ENCODE measurements at places on chromosomes 13 and 19. TPM values are rescaled to one million over a fixed set of nuclear protein-coding genes. Genes with fewer than 3 reads are reported as not detected.

Gene GPC5
- total RNA-seq: not detected

Gene SMAD9
- 25.9 TPM for total RNA-seq

Gene TLE2
- total RNA-seq: 19.2 TPM

Gene CDX2
- not detected for total RNA-seq

Gene HNRNPUL1
- total RNA-seq: 162 TPM

Gene IGSF23
- not detected for total RNA-seq

Gene LTBP4
- 23.7 TPM for total RNA-seq

Gene VSTM1
- not detected for total RNA-seq

DNA sequence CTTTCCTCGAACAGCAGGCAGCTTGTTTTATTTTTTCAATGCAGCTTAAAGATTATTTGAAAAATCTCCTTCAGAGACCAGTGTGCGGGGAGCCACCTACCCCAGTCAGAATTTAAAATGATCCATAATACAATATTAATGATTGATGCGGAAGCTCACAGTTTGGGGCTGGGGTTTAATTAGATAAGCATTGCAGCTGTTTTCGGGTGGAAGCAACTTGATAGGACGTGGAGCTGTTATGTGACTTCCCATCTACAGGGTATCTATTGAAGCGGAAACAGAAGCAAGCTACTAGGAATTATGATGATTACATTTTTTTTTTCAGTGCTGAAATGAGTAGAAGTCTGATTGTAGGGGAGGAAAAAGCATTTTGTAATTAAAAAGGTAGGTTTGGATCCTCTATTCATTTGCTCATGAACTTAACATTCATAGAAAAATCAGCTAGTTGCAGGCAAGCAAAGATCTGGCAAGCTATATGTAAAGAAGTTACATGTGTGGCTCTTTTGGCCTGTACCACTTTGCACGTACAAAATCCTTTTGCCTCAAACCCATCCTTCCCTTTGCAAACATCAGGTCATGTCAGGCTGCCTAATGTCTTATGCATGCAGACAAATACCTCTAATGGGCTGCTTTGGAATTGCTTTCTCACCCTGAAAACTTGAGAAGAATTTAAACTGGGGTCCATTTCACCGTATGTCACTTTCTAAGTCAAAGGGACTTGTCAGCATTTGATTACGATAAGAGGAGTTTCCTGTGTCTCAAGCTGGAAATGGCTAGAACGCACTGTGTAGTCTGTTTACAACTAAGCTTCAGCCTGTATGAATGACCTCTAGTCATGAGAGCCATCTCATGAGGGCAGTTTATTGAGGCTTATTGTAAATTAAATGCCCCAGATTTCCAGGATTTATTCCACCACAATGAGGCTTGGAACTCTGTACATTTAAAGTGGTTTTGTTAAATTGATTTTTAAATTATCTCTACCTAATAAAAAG lies 267.1 kb upstream of the TMTC4 start:
- DNase-seq: no peak

DNA sequence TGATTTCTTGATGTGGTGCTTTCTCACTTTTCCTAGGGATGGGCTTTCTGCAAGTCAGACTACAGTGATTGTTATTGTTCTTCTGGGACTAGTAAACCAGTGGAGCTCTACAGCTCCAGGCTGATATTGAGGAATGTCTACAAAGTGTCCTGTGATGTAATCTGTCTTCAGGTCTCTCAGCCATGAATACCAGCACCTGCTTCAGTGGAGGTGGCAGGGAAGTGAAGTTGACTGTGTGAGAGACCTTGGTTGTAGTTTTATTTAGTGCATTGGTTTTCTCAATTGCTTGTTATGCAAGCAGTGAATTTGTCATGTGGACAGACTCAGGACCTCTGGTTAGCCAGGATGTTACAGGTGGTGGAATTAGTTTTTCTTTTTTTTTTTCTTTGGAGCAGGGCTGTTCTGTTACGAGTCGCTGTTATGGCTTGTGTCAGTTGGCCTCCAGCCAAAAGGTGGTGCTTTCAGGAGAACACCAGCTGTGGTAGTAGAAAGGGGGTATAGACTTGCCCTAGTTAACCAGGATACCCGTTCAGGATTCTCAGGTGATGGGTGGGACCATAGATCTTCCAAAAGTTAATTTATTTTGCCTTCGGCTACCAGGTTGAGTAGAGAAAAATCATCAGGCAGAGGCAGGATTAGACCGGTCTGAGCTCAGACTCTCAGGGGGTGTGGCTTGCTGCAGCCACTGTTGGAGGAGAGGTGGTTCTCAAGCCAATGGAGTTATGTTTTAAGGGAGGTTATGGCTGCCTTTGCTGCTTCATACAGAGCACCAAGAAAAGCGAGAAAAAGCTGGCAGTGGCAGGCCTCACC lies 11.9 kb upstream of the ZNF675 start:
- no peak for DNase-seq

- DNase-seq: no peak
Observed at GRCh38 chr13:46490129-46490528, 62.8 kb upstream of the LRCH1 start.

DNA sequence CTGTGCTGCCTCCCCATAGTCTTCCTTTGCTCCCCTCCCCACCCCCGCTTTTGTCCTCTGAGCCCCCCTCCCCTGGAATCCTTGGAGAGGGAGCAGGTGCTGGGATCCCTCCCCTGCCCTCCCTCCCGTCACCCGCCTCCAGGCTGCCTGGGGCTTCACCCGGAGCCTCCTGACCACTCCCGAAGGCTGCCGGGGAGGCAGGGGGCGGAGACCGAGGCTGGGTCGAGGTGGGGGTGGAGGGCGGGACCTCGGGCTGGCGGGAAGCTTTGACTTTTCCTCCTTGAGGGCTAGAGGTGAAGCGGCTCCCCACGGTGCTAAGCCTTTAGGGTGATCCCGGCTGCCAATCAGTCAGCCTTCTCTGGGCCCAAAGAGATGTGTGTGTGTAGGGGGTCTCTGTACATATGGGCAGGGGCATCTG lies 1.5 kb downstream of the KMT5C start:
- DNase-seq: no peak

- no peak for DNase-seq
Observed at GRCh38 chr13:79112016-79112415, 294.0 kb downstream of the RBM26 start.

DNA sequence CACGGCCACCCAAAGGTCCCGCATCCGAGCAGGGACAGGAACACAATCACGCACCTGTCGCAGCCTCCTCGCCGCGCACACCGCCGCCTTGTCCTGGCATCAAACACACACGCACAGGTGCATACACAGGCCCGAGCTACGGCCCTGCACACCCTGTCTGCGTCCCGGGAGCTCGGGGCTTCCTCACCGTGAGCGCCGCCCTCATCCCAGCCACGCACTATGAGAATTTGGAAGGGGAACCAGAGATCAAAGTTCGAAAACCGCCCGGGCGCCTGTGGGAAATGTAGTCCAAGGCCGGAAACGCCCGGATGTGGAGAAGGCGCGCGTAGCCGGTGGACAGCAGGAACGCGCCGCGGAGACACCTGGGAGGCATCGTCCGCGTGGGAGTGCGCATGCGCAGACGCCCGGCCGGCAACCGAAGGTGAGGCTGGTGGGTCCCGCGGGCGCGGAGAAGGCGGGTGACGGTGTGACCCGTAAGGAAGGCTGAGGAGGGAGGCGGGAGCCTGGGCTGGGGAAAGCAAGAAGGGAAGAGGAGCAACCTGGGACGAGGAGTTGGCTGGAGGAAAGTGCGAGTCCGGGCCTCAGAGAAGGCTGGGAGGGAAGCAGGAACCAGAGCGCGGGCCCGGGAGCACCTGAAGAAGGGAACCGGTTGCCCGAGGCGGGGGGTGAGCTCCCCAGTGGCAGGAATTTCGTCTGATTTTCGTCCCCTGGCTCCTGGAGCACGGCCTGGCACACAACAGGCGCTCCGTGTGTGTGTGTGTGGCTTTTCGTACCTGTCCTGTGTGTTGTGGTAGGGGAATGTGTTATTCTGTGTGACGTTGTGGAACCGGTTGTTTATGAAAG lies at the start of gene ZNF567:
Gene ZNF567, plus strand, starts transcription at position 399 of the 843 bp plus-strand sequence. CDS start 7,256 bp downstream, outside the sequence.
- DNase-seq: peak; percentile 81

DNA sequence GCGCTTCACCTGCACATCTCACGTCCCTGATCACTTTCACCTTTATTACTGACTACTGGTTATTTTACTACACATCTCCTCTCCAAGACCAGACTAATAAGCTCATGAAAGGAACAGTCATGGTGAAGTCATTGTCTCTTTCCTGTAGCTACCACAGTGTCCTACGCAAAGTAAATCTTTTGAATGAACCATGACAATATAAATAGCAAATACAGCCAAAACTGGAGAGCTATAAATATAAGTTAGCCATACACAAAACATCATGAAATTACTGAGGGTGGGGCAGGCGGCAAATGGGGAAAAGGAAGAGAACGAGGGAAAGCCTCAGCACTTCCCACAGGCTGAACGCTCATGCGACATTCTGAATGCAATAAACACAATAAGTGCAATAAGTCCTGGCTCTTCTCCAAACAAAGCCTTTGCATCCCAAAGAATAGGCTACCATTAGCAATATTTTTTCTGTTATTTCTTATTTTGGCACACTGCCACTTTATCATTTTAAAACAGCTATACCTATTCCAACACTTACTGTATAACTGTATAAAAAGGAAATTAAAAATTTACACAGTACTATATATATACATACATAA lies 62.5 kb downstream of the TUBGCP3 start:
- no peak for DNase-seq

DNA sequence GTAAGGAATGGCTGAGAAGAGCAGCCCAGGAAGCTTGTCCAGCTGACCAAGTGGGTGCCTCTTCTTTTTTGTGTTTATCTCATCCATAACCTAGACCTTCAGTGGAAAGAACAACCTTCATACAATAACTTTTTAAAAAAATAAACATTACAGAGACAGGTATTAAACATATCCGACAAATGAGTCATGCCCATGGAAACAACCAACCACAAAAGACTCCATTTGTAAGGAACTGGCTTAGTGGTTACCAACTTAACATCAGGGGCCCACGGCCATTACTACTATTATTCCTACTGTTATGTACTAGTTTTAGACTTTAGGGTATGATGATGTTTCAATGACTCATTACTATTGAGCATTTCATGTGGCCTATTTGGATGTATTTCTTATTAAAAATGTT lies 191.7 kb upstream of the SERP2 start:
- DNase-seq: no peak

- no peak for DNase-seq
Observed at GRCh38 chr19:55857149-55857548, 20.8 kb downstream of the NLRP4 start.

DNA sequence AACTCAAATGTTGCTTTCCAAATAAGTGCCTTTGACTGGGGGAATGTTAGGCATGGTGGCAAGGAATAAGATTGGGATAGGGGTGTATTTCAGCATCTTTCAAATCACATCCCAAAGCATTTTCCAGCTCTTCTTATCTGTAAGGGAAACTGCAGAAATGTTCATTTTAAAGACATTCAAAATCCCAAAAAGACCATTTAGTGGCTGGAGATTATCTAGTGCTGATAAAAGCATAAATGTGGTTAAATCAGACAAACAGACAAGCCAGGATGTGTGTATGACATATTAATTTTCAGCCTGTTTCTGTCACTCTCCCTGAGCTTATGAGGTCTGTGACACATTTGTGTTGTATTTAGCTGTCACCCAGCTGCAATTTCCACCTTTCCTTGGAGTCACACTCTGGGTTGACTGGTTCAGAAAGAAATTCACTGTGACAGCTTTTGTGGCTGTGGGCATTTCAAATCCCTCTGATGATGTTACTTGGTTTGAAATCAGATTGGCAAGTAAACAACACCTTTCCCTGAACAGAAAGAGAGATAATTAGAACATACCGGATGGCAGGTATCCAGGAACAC lies 69.7 kb upstream of the SIAH3 start:
- DNase-seq: no peak

DNA sequence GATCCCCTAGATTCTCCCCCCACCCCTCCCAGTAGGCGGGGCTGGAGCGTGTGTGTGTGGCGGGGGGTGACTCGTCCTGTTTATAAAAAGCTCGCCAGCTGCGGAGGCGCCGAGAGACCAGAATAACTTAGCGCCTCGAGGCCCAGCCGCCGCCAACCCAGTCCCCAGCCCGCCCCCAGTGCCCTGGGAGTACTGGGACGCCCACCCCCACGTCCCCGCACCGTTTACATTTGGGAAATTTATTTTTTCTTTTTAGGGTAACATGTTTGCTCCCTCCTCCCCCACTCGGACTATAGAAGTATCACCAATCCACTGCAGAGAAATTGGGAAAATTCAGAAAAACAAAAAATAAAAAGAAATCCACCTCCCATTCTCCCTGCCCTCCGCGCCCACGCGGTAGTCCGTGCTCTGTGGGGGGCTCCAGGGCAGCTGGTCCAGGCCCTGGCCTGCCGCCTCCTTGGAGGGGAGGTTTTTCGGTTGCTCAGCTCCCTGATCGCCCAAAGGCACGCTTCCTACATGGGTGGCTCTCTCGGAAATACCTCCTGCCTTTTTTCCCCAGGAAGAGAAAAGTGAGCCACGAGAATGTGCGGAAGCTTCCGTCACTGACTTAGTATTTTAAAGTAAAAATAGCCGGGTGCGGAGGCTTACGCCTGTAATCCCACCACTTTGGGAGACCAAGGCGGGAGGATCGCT lies 1.5 kb upstream of the RAB3A start:
- peak; percentile 77 for DNase-seq

- DNase-seq: peak; percentile 55
Observed at GRCh38 chr19:56538761-56539263, at the start of gene ZFP28. Gene ZFP28 (plus strand): TSS chr19:56538948. CDS start chr19:56539019, 71 bp downstream.
